ENCODE measurements at places on chromosomes 5 and 9. TPM values are rescaled to one million over a fixed set of nuclear protein-coding genes. Genes with fewer than 3 reads are reported as not detected.

GRCh38 chr5:94240134-94240533 lies 378.3 kb downstream of the KIAA0825 start:
- H3K27ac ChIP-seq = no peak overlapping the region
- DNase-seq = no peak
- no peaks in the 10 kb centered on the region for H3K27me3 ChIP-seq
- H3K36me3 ChIP-seq = no peaks in the 10 kb centered on the region
- H3K4me3 ChIP-seq = no peak overlapping the region

- H3K36me3 ChIP-seq = no peaks in the 10 kb centered on the region
- no peak overlapping the region for H3K4me3 ChIP-seq
- no peaks in the 10 kb centered on the region for H3K27me3 ChIP-seq
- H3K4me1 ChIP-seq = no peaks in the 10 kb centered on the region
- no peak for DNase-seq
These were observed 209.8 kb downstream of the BRINP1 start for GRCh38 chr9:119159386-119159785.

- H3K36me3 ChIP-seq = peaks cover 4% of the 10 kb centered on the region
- H3K4me1 ChIP-seq = peaks cover 12% of the 10 kb centered on the region
- H3K27me3 ChIP-seq = no peaks in the 10 kb centered on the region
- H3K27ac ChIP-seq = no peak overlapping the region
- DNase-seq = no peak
- H3K4me3 ChIP-seq = no peak overlapping the region
These were observed 39.7 kb upstream of the SLC25A51 start for GRCh38 chr9:37943345-37944265.

DNA sequence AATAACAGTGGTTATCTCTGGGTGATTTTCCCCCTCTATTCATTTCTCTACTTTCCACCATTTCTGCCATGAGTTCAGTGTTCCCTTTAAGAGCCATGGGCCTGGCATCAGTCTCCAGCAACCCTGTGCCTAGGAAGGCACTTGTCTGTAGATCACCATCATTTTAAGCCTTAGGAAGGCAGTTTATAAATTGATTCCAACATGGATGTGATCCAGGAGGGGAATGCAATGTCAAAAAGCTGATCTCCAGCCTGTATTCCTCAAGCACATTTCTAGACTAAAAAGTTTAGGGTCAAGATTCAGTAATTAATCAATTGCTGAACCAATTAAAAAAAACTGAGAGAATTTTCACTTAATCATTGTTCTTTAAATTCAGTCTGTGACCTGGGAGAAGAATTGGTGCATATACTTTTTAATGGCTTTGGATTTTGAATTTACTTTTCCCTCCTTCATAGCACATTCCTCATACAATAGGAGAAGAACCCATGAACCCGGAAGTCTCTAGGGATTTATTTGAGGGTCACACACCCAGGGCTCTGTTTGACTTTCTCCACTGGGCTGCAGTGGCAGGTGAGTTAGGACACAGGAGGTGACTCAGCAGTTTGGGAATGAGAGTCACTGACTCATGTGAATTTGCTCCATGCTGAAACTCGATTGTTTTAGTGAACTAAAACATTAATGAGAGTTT lies 6.1 kb upstream of the ERMP1 start:
- H3K27me3 ChIP-seq = peaks cover 6% of the 10 kb centered on the region
- H3K4me3 ChIP-seq = no peak overlapping the region
- no peaks in the 10 kb centered on the region for H3K36me3 ChIP-seq
- H3K27ac ChIP-seq = no peak overlapping the region

DNA sequence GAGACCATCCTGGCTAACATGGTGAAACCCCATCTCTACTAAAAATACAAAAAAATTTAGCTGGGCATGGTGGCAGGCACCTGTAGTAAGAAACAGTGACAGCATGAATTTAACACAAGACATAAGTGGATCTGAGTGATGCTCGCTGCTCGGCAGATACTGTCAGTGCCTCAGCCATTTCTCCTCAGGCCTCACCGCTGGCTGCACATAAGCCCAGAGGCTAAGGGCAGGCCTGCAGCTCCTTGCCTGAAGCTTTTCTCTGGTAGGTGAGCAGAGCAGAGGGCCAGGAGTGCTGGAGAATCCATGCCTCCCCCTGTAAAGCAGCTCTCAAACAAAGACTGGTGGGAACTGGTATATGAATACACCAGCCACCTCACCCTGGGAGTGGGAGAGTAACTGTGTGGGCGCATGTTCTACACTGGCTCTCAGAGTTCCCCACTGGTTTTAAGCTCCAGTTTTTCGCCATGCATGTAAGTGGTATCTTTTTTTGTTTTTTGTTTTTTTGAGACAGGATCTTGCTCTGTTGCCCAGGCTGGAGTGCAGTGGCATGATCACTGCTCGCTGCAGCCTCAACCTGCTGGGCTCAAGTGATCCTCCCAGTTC lies 10.3 kb upstream of the CD72 start:
- no peak for DNase-seq
- H3K4me1 ChIP-seq = no peaks in the 10 kb centered on the region
- no peaks in the 10 kb centered on the region for H3K36me3 ChIP-seq
- H3K27ac ChIP-seq = no peak overlapping the region

DNA sequence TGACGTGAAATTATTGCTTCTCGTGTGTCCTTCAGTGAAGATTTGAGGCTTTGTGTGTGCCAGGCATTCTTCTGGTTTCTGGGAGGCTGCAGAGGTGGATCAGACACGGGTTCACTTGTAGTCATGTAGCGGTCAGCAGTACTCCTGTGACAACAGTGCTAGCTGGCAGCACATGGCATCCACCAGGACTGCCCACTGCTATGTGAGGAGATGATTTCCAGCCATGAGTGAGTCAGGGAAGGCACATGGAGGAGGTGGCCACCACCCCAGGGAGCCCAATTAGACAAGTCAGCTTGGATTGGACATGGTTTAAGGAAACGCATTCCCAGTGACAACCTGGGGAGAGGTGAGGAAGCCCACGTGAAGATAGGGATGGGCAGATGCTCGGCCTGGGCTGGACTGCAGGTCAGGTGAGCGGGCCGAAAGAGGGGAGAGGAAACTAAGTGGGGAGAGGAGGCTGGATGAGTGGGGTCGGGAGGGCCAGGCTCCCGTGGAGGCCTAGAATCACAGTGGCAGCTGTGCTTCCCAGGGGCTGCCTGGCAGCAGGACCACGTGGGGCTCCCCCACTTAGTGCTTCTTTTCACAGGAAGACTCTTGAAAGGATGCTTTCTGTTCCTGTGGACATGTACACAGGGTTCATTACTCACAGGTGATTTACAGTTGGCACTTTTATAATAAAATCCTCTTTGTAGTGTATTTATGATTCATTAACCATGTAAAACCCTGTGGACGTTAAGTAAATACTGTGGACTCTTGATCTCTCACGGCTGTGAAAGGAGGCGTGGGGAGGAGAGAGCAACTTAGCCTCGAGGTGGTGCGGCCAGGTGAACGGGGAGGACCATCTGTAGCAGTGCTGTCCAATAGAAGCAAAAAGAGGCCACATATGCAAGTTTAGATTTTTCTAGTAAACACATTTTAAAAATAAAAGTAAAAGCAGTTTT lies 80.0 kb upstream of the OTULINL start:
- no peaks in the 10 kb centered on the region for H3K4me1 ChIP-seq
- no peaks in the 10 kb centered on the region for H3K27me3 ChIP-seq
- no peak overlapping the region for H3K27ac ChIP-seq
- H3K4me3 ChIP-seq = no peak overlapping the region

DNA sequence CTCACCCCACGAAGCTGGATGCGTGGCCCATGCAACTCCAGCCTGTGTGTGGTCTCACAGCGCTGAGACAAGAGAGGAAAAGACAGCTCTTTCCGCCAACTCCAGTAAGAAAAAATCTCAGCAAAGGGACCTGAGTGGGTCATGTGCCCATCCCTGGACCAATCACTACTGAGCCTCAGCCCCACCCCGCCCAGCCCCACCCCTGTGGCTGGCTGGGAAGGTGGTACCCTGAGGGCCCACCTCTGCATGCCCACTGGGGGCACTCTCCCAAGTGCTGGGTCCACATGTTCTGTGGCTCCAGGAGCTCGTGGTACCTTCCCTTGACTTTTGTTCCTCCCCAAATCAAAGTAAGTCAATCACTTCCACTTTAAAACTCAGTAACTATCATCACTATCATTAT lies 105.1 kb upstream of the SMIM23 start:
- no peak for DNase-seq
- H3K36me3 ChIP-seq = no peaks in the 10 kb centered on the region
- H3K4me3 ChIP-seq = no peak overlapping the region
- no peak overlapping the region for H3K27ac ChIP-seq
- H3K4me1 ChIP-seq = no peaks in the 10 kb centered on the region

DNA sequence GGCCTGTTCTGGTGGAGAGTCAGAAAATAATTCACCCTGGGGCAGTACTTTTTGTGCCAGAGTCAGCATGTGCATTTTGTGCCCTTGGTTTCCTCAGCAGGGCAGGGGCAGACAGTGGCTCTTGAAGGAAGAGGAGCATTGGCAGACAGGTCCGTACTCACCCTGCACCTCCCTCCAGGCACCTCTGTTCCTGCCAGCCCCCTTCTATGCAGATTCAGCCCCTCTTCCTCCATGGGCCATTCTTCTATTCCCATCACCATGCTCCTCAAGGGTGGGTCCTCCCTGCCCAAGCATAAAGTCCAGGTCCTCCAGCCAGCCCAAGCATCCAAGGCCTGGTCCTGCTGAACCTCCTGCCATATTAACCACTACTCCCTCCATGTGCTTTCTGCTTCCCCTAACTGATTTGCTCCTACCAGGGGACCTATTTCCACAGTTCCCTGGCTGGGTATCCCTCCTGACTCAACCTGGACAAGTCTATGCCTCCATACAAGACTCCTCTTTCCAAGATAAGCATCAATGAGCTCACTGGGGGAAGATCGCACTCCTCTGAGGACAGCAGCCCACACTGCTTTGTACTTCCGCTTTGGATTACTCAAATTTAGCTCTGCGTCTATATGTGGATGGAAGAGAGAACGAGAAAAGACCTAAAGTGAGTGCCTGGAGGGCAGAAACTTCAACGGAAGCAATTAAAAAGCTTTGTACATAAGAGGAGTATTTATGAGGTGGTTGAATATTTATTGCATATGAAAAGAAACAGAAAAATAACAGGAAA lies 9.3 kb upstream of the ACSL6 start:
- no peak for DNase-seq
- peaks cover 7% of the 10 kb centered on the region for H3K27me3 ChIP-seq
- no peak overlapping the region for H3K27ac ChIP-seq
- peaks cover 18% of the 10 kb centered on the region for H3K4me1 ChIP-seq

GRCh38 chr5:41682641-41683040 lies 172.2 kb upstream of the PLCXD3 start:
- H3K4me1 ChIP-seq = no peaks in the 10 kb centered on the region
- no peaks in the 10 kb centered on the region for H3K27me3 ChIP-seq
- H3K27ac ChIP-seq = no peak overlapping the region
- H3K4me3 ChIP-seq = no peak overlapping the region
- DNase-seq = no peak
- H3K36me3 ChIP-seq = no peaks in the 10 kb centered on the region

- H3K27me3 ChIP-seq = no peaks in the 10 kb centered on the region
- no peaks in the 10 kb centered on the region for H3K4me1 ChIP-seq
- H3K4me3 ChIP-seq = no peak overlapping the region
- no peak overlapping the region for H3K27ac ChIP-seq
These were observed 48.8 kb downstream of the PRRT1B start for GRCh38 chr9:131593936-131594665.

GRCh38 chr9:84493284-84493947 lies 152.9 kb upstream of the SLC28A3 start:
- H3K4me1 ChIP-seq = no peaks in the 10 kb centered on the region
- H3K4me3 ChIP-seq = no peak overlapping the region
- no peak for DNase-seq
- no peaks in the 10 kb centered on the region for H3K36me3 ChIP-seq
- H3K27ac ChIP-seq = no peak overlapping the region
- H3K27me3 ChIP-seq = no peaks in the 10 kb centered on the region

- no peak overlapping the region for H3K27ac ChIP-seq
- H3K36me3 ChIP-seq = peaks cover 3% of the 10 kb centered on the region
- no peak overlapping the region for H3K4me3 ChIP-seq
- H3K4me1 ChIP-seq = peaks cover 5% of the 10 kb centered on the region
- no peak for DNase-seq
These were observed 3.5 kb downstream of the ALDH7A1 start for GRCh38 chr5:126591549-126591948.

DNA sequence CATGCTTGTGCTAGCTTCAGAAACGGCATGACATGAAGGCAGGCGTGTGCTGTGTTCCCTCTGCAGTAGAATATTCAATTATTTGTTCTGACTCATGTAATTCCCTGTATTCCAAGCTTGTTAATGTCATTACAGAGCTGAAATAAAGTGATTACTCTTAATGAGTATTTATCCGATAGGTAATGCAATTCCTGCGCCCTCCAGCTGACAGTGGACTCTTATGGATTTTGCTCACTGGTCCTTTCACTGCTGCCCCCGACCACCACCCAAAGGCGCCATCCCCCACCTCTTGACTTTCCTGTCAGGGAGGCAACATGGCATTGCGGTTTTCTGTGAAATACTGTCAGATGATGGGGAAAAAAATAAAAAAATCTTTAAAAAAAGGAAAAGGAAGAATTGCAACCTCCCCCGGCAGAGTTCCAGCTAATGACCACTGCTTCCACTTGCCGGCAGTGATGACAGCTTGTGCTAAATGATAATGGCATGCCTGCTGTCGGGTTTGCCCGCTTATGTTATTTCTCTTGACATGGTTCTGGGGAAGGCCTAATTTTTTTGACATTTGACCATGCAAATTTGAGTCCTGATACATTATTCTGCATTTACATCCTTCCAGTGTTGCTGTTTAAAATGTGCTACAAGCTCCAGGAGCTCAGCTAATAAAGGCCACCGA lies 335.3 kb upstream of the ADAMTS16 start:
- H3K27me3 ChIP-seq = no peaks in the 10 kb centered on the region
- H3K4me1 ChIP-seq = no peaks in the 10 kb centered on the region
- no peaks in the 10 kb centered on the region for H3K36me3 ChIP-seq
- DNase-seq = no peak

- no peaks in the 10 kb centered on the region for H3K36me3 ChIP-seq
- no peaks in the 10 kb centered on the region for H3K4me1 ChIP-seq
- no peaks in the 10 kb centered on the region for H3K27me3 ChIP-seq
- no peak overlapping the region for H3K4me3 ChIP-seq
These were observed 20.8 kb downstream of the ZNF366 start for GRCh38 chr5:72486371-72486770.

DNA sequence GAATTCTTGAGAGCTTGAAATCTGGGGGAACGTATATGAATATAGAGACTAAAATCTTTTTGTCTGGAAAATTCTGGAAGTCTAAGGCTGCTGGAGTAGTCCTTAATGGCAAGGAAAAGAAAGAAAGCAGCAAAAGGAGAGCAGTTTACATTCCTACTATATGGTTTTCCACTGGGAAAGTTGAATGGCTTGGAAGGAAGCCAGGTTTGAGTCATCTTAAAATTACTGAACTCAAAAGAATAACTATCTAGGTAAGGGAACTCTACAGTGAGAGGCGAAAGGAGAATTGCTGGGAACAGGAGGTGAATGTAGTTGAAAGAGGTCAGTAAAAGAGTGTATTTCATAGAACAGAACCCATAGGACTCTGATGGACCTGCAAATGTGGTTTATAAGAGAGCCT lies 258.1 kb upstream of the EDIL3 start:
- H3K27me3 ChIP-seq = no peaks in the 10 kb centered on the region
- H3K27ac ChIP-seq = no peak overlapping the region
- H3K4me3 ChIP-seq = no peak overlapping the region
- no peaks in the 10 kb centered on the region for H3K4me1 ChIP-seq

FOXD4L3 gene
- 0.94 TPM for total RNA-seq

GABRP gene
- 1.3 TPM for total RNA-seq

LMX1B gene
- total RNA-seq = 0.05 TPM

ELAVL2 gene
- 0.33 TPM for total RNA-seq

ANGPTL2 gene
- total RNA-seq = 3.2 TPM

SEC16A gene
- total RNA-seq = 13.6 TPM

All from thymus (tissue), 14 donors.